ENCODE measurements at places on chromosomes 1 and 21.
A peak's percentile ranks its signal among the peaks of the same experiment; 100 is the strongest.

DNA sequence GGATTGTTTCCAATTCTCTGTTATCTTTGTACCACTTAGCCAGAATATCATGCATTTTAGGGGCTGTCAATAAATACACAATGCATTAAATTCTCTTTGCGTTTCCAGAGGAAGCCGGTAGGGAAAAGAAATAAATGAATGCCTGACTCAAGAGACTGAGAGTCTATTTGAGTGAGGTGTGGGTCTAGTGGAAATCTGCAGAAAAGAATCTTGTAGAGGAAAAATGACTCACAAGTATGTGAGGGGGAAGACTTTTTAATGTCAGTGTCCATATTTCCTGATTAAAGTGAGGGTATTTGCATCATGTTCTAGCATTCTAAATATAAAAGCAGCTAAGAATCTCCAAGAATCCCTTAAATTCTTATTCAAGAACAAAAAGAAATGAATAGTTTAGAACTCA is 271.1 kb downstream of the PTPRC start:
- DNase-seq, result no peak

GRCh38 chr1:40027647-40028046 is 12.9 kb upstream of the CAP1 start:
- DNase-seq, result no peak

- DNase-seq, result no peak
Measured at GRCh38 chr1:246279402-246279801, 227.7 kb downstream of the SMYD3 start.

DNA sequence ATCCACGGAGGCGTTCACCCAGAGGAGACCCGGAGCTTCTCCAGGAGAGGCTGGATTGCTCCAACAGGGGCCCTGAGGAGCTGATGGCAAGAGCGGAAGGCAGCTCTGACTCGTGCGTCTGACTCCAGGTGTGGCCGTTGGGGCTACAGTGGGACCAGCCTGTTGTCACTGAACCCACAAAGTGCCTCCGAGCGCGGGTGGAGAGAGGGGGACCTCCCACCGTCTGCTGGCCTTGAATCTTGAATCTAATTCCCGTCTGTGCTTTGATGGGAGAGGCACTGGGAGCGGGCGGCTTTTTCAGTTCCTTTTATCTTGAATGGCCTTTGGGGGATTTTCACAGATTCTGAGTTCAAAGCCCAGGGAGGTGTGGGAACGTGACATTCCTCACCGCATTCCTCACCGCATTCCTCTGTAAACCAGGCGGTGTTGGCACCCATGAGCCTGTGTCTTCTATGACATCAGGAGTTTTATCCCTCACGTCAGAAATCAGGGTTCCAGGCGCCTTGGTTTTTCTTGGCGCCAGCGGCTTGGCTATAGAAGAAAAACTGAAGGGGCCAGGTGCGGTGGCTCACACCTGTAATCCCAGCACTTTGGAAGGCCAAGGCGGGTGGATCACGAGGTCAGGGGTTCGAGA is 39.2 kb upstream of the COL18A1 start:
- no peak for DNase-seq

DNA sequence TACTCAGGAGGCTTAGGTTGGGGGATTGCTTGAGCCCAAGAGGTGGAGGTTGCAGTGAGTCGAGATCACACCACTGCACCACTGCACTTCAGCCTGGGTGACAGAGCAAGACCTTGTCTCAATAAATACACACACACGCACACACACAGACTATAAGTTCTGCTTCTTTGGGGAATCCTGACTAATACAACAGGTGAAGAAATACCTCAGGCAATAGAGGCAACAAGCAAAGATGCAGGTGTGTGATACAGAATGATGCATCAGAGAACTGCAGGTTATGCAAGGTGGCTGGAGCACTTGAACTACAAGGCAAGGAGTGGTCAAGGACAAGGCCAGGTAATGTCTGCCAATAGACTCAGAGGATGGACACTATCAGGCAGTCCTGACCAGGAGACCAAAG is 117.6 kb upstream of the ZNF678 start:
- DNase-seq, result no peak

- DNase-seq, result no peak
Measured at GRCh38 chr1:147575376-147575775, 34.1 kb downstream of the BCL9 start.

DNA sequence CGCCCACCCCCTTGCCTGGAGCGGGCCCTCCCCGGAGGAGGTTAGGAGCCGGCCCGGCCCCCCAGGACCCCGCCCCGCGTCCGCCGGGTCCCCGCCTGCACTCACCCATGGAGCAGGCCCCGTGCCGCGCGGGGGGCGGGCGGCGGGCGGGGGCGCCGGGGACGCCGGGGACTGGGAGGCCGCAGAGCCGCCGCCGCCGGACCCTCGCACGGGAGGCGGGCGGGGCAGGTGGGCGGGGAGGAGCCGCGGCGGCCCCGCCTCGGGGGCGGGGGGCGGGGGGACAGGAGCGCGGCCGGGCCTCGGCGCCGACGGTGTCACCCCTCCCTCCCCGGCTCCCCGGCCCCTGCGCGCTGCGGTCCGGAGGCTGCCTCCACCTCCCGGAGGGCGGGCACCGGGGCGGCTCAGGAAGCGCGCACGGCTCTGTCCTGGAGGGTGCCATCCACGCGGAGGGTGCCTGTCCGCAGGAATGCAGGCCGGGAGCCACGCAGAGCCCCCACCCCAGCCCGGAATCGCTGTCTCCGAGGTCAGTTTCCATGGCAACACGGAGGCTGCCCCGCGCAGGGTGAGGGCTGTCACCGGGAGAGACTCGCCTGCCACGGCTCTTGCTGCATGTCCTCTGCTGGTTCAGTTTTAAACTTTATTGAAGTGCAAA is 5.9 kb upstream of the PLEKHG5 start:
- peak; percentile 76 for DNase-seq

- no peak for DNase-seq
Measured at GRCh38 chr1:97138515-97139032, 417.0 kb downstream of the PTBP2 start.

DNA sequence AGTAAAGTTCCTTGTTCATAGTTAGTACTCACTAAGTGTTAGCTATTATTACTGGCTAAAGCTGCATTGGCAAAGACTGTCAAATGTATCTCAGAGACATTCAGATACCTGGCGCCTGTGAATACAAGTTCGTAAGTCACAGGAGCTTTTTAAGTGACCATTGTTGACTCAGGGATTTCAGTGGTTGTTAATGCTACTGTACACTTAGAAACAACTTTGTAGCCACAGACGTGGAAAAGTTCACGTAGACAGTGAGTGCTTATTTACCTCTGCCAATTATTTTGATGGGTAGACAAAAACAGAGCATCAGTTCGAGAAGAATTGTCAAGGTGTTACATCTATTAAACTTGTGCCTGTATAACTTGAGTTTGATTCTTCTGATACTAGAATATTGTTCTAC is 59.1 kb upstream of the RRP15 start:
- no peak for DNase-seq

DNA sequence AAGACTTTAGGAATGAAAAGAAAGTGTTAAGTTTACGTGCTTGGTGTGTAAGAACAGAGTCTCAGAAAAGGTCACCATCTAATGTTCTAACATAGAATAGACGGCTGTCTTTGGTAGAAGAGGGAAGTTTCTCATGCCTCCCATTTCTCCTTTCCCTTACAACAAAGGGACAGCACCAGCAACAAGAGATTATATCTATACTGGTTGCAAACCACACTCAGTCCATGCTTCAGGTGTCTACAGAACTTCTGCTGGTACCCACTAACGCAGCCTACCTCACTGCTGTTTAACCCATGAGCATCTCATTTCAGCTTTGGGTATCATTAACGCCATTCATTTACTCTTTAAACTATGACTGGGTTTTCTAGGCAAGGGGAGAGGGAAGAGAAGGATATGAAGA is 9.2 kb upstream of the ITPKB start:
- no peak for DNase-seq

Data from activated CD8-positive, alpha-beta memory T cell treated with anti-CD3 and anti-CD28 coated beads for 24 hours (primary cell).